ENCODE measurements at places on chromosomes 7 and 10.

DNA sequence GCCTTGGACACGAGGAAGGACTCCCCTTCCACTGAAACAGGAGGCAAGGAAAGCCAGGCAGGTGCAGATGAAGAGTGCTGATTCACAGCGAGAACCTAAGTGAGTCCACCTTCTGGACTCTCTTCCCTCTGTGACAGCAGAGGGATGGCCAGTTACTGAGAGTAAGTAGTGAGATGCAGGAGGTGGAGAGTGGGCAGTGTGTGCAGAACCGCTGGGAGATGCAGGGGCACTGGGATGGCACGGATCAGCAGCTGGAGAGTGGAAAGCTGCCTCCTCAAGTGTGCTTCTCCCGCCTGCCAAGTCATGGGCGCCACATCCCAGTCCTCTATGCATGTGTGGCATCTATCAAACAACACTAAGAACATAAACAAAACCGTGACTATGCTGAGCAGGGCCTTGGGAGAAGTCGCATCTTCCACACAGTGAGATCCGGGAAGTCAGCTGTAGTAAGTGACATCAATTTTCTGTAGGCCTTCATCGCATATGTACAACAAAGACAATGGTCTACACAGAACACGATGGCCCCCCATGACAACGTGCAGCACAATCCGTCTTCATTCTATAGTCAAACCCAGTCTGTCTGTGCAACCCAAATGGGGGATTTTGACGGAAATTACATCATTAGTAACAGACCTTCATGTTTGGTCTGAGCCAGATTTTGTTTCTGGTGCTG is 217.4 kb upstream of the KLF14 start:
- DNase-seq, result no peak

GRCh38 chr7:112572669-112573301 is 92.0 kb downstream of the LSMEM1 start:
- no peak for DNase-seq

GRCh38 chr7:115230882-115231571 is 309.1 kb downstream of the MDFIC start:
- DNase-seq, result peak; percentile 93

DNA sequence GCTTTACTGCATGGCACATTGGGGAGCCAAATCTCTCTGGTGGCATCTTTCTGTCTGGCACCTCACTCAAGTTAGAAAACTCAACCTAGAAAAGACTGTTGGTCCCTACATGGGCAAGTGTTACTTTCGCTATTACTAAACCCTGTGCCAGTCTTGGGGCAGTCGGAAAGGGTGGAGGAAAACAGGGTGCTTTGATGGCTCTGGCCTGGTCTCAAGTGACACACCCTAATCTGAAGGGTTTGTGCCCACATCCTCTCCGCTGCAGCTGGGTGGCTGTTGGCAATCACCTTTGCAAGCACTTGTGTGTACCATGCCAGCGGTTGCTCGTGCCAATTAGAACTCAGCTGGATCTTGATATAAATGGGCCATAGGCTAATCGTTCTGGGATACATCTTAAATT is 159.8 kb upstream of the ITGB1 start:
- DNase-seq, result no peak

GRCh38 chr7:137994216-137994615 is 7.7 kb downstream of the CREB3L2 start:
- no peak for DNase-seq

DNA sequence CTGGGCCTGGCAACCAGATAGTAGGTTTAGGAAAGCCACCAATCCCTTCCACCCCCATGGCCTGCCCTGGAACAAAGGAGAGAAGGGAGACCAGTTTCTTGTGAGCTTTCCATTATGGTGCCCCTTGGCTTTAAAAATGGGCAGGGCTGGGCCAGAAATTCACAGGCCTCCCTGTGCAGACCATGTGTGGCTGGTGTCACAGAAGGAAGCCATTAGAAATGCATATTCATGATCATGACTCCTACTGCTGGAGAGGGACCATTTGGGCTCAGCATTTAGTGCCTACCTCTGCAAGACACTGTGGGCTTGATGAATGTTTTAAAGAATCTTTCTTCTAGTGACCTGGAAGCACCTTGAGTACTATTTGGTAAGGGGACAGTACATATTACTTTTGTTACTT is 108.3 kb downstream of the HECW1 start:
- no peak for DNase-seq

- peak; percentile 21 for DNase-seq
These were observed 167.2 kb downstream of the AKR1D1 start for GRCh38 chr7:138243430-138243829.

DNA sequence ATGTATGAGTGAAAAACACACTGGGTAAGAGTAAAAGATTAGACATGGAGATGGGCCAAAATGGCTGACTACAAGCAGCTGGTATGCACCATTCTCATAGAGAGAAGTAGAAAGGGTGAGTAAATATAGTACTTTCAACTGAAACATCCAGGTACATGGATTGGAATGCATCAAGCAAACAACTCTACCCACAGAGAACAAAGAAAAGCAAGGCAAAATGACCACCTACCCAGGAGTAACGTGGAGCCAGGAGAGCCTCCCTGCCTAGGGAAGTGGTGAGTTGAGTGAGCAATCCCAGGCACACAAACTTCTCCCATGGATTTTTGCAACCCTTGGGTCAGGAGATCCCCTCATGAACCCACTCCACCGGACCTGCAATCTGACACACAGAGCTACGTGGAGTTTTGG is 212.8 kb downstream of the PTN start:
- DNase-seq, result no peak

DNA sequence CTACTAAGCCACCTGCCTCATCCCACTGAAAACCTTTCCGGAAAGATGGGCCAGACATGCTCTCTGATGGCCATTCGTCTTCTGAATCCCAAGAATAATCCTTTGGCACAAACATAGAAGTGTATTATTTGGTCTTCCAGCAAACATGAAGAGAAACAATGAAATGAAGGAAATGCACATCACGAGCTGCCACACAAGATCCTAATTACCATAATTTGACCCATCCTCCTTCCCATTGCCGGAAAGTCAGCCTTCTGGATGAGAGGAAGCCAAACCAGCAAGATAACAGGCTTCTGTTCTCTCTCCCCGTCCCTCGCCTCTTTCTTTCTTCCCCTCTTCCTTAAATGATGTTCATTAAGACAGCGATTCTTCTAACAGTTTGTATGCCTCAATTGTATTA is 218.9 kb upstream of the KMT2E start:
- no peak for DNase-seq

DNA sequence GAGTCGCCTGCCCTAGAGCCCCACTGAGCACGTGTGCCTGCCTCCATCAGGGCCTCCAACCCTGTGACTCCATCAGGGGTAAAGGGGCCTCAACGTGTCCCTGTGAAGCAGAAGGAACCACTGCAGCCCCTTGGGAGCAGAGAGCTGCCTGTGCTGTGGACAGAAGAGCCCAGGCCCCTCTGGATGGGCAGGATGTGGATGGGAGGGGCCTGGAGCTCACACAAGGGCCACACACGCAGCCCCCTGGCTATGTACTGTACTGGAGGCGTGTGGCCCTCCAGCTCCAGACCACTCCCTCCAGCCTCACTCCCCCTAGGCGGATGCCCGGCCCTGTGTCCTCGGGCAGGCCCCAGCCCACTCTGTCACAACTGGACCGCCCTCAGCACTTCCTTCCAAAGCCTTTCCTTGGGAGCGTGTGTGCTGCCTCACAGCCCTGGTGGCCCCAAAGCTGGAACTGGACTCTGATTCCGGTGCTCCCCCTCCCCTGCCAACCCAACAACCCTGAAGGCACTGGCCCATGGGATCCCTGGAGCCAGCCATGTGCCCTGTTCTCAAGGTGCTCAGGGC is 238.0 kb downstream of the TCERG1L start:
- no peak for DNase-seq

Measured in NCI-H187 (cell line).